Activated naive CD4-positive, alpha-beta T cell treated with Interleukin-2 at 50 U/mL for 16 hours (primary cell): ENCODE measurements at places on chromosomes 12 and 14.

GRCh38 chr12:51852404-51853137 is 4.1 kb upstream of the FIGNL2 start:
- no peak for DNase-seq

DNA sequence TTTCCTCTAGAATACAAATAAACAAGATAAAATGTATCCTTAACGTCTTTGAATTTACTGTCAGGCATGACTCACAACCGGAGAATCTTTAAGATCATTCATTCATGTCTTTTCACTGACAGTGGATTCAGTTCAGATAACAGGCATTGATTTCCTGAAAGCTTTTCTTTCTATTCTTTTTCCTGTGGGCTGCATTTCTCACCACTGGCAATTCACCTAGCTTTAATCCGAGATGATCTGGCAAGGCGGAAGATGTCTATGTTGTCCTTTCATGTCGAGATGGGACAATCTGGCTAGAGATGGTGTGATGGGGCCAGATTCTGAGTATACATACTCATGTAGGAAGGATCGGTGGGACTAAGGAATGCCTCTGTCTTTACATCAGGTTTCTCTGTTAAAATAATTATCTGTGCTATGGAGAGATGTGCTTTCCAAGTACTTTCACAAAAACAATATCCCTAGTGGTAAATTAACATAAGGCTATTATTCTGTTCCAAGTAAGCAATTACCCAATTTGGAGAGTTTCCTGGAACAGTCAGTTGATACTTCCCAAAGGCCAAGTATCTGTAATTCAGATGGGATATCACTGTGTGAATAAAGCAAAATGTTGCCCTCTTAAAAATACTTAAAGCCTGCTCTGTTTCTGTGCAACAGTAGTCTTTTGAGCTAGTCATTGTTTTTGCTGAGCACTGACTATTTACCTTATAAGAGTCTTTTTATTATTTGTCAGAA is 17.8 kb downstream of the ACSS3 start:
- DNase-seq: no peak

DNA sequence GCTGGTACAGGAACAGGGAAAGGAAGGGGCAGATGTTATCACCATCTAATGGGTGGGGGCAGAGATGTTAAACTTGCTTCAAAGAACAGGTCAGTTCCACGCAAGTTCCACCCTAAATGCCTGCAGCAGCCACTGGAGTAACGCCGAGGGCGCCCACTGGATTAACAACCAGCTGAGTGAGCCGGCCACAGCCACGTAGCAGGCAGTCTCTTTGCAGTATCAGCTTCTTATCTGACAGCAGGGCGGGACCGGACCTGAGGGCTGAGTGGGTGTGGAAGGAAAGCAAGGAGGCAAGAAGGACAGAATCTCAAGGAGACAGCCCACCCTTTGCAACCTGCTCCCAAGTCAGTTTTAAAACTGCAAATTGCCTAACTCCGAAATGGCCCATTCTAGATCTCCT is 38.4 kb upstream of the FOXN3 start:
- no peak for DNase-seq

DNA sequence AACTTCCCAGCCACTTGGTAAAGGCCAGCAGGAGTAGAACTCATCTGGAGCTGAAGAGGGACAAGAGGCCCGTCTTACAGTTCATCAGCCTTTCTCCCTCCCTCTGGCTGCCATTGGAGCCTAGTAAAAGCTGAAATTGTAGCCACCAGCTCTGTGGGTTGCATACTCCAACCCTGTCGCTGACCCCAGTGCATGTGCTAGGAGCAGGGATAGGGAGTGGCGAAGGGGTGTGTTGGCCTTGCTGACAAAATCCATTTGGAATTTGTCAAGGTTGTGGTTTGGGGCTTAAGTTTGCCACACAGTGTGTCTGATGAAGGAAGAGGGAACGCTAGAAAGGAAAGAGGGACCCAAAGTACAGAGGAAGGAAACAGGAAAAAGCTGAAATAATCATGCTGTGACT is 4.0 kb upstream of the ARF3 start:
- no peak for DNase-seq

- DNase-seq: peak; percentile 88
These were observed at the start of gene VPS37B for GRCh38 chr12:122895704-122896636. TSS of gene VPS37B (minus strand) at chr12:122896124. CDS start at chr12:122896062, 62 bp downstream.

DNA sequence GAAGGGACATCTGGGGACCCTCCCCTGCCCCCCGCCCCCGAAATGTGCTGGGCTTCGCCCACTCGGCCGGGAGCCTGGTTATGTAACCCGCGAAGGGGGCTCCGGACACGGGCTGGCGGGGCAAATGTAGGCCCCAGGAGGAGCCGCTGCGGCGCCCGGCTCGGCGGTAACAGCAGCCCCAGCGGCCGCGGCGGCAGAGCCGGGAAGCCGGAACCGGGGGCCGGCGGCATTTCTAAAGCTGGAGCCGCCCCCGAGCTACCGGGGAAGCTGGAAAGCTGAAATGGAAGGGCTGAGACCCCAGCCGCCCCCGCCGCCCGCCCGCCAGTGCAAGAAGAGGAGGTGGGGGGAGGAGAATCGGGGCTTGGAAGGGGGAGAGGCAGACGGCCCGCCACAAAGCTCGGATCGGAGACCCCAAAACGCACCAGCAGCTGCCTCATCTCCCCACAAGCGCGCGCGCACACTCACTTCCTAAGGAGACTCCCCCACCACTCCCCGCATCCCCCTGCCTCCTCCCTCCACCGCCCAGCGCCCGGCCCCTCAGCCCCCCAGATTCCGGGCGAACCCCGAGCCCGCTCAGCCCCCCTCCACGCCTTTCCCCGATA is 1.5 kb downstream of the KDM2B start:
- peak; percentile 36 for DNase-seq

DNA sequence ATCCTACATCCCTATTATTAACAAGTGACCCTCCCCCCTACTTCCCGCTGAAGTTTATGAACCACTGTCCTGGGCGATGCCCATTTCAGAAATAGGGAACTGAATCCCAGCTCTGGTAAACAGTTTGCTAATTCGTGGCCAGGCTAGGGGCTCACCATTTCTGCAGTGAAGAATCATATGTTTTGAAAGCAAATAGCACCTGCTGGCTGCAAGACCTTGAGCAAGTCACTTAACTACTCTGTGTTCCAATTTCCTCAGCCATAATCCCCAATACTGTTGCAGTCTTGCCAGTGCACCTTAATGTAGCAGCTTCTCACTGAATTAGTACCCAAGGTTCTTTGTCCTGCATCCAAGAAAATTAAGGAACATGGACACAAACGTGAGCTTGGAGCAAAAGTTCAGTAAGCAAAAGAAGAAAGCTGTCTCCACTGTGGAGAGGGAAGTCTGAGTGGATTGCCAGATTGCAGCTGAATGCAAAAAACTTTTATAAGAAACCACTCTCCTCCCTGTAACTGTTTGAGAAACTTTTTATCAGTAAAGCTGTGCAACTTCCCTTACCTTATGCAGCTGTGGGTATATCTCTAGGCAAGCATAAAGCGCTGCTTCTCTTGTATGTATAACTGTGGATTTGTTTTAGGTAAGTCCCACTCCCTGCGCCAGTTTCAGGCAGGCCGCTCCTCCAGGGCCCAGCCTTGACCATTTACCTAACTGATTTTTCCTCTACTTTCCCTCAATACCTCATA is 824 bp downstream of the OAS1 start:
- DNase-seq: no peak

- DNase-seq: no peak
These were observed 66.4 kb upstream of the STK38L start for GRCh38 chr12:27177706-27178105.

GRCh38 chr12:131103669-131104462 is 150.2 kb downstream of the ADGRD1 start:
- DNase-seq: no peak

GRCh38 chr12:16619537-16619936 is 13.6 kb upstream of the LMO3 start:
- no peak for DNase-seq

GRCh38 chr12:110536834-110537604 is 34.9 kb downstream of the RAD9B start:
- DNase-seq: no peak

DNA sequence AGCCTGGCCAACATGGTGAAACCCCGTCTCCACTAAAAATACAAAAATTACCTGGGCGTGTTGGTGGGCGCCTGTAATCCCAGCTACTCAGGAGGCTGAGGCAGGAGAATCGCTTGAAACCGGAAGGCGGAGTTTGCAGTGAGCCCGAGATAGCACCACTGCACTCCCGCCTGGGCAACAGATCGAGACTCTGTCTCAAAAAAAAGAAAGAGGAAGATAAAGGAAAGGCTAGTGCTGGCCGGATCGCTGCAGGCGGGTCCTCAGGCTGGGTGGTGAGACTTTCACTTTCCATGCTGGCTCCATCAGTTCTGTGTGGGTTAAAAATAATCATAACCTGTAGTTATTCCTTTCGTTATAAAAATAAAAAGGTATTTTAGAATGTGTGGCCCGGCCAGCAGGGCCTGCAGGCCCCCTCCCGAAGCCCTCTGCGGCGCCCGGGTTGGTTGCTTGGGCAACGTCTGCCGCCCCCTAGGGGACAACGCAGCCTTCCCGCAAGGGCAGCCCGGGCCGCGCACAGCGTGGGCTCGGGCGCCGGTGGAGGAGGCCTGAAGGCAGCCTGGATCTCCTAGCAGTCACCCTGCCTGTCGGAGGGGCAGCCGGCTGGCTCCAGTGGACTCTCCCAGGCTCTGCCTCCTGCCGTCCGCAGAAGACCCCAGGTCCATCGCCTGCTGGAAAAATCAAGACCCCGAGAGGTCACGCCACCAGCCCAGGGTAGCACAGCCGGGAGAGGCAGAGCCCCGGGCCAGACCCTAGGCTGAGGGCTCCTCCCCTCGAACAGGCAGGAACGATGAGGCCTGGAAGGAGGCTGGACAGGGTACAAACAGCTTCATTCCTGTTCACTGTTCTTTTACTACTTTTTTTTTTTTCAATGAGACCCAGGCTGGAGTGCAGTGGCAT is 5.0 kb upstream of the SLC25A47 start:
- DNase-seq: peak; percentile 70

DNA sequence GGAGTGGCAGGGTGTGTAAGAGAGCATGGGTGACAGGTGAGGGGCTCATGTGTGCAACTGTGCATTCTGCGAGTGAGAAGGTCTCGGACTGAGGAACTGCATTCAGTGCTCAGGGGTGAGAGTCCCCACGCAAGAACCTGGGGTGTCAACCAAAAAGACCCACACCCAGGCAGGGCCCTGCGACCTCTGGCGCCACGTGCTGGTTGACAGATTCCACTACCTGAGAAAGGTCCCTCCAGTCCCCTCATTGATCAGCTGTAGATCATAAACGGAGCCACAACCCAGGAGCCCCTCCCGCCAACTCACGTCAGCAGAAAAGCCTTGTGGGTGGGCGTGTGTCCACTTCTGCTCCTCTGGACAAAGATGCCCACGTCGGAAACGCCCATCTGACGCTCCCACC is 98.7 kb downstream of the ASCL4 start:
- DNase-seq: no peak

DNA sequence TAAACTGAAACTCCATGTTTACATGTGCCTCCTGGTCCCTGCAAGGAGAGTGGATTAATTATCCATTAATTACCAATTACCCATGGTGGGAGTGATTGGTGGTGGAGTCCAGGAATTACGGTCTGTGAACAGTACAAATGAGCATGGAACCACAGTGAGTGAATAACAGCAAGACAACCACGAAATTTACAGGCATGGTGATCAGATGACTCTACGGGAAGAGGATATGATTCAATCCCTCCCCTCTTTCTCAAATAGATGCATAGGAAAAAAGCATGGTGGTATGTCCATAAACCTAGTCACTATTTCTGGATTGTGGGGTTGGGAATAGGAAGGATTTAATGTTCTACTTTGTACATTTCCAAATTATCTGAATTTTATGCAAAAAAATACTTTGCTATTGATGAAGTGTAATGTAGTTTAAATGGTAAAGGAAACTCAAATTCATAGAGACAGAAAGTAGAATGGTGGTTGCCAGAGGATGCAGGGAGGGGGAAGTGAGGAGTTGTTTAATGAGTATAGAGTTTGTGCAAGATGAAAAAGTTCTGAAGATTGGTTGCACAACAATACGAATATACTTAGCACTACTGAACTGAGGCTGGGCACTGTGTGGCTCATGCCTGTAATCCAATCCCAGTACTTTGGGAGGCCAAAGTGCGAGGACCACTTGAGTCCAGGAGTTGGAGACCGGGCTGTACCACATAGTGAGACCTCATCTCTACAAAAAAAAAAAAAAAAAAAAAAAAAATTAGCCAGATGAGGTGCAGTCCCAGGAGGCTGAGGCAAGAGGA is 41.2 kb upstream of the C12orf75 start:
- no peak for DNase-seq

GRCh38 chr14:85129921-85130320 is 400.0 kb upstream of the FLRT2 start:
- no peak for DNase-seq

- peak; percentile 37 for DNase-seq
These were observed 413 bp downstream of the DAD1 start for GRCh38 chr14:22588526-22589095.

DNA sequence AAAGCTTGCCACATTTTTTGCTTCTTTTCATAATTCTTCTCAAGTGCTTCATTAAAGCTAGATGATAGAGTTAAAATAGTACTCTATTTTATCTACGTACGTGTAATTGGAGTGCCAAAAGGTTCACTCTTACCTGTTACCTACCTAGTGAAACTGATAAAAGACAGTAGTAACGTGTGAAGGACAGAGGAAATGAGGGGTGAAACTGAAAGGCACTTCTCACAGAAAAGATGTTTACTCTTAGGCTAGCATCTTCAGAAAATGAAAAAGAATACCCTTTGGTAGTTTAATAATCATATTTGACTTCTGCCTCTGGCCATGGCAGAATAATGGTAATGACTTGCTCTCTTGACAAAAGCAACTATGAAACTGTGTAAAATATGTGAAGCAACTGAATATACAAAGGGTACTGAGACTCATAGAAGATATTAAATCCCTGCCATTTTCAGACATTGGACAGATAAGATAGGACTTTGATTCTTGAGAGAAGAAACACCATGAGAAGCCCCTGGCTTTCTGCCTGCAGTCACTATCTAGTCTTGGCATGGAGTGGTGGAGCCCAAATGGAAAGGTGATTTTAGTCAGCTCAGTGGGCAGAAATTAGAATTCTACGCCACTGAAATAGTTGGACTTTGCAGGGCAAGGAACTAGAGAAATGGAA is 6.3 kb upstream of the EVL start:
- DNase-seq: no peak

- DNase-seq: no peak
These were observed 237.1 kb downstream of the BMP4 start for GRCh38 chr14:53719536-53719935.

- DNase-seq: no peak
These were observed 665.2 kb upstream of the FLRT2 start for GRCh38 chr14:84864548-84865271.

GRCh38 chr14:73245480-73246325 is 8.4 kb downstream of the PAPLN start:
- peak; percentile 48 for DNase-seq
